Central memory CD4-positive, alpha-beta T cell (primary cell): ENCODE measurements at places on chromosomes 13 and 19.

- no peak for DNase-seq
Observed at GRCh38 chr19:13301627-13302334, 151.6 kb downstream of the IER2 start.

GRCh38 chr13:40479196-40479845 lies 187.1 kb downstream of the FOXO1 start:
- DNase-seq = no peak

- no peak for DNase-seq
Observed at GRCh38 chr13:50842990-50843256, 569 bp downstream of the DLEU7 start.

GRCh38 chr13:30418075-30418716 lies 4.1 kb upstream of the UBE2L5 start:
- DNase-seq = no peak

- no peak for DNase-seq
Observed at GRCh38 chr13:32829676-32830335, 186.4 kb upstream of the KL start.

GRCh38 chr19:19420570-19421298 lies 15.3 kb downstream of the GATAD2A start:
- DNase-seq = no peak
